NCI-H774 (cell line): ENCODE measurements at places on chromosomes 3 and 15.

DNA sequence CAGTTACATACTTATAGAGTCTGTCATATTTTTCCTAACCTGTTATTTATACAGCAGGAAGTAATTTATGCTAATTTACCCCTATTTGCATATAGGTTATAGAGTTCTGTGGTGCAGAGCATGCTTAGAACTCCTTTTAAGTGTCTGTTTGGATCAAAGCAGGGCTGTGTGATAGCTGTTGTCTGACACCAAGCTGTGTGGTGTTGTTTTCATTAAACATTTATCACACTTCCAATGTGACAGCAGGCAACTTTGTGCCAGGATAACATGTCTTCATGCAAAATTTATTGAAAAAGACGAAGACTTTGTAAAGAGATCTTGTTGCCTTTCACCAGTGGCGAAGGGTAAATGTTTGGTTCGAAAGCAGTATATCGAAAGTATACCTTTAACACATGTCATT is 100.2 kb downstream of the RSRC1 start:
- DNase-seq = no peak

GRCh38 chr15:69793781-69794451 is 303.8 kb downstream of the TLE3 start:
- no peak for DNase-seq

- DNase-seq = no peak
These were observed 60.8 kb downstream of the VGLL3 start for GRCh38 chr3:86930181-86930580.

- DNase-seq = no peak
These were observed 17.1 kb downstream of the SNX1 start for GRCh38 chr15:64112904-64113303.

DNA sequence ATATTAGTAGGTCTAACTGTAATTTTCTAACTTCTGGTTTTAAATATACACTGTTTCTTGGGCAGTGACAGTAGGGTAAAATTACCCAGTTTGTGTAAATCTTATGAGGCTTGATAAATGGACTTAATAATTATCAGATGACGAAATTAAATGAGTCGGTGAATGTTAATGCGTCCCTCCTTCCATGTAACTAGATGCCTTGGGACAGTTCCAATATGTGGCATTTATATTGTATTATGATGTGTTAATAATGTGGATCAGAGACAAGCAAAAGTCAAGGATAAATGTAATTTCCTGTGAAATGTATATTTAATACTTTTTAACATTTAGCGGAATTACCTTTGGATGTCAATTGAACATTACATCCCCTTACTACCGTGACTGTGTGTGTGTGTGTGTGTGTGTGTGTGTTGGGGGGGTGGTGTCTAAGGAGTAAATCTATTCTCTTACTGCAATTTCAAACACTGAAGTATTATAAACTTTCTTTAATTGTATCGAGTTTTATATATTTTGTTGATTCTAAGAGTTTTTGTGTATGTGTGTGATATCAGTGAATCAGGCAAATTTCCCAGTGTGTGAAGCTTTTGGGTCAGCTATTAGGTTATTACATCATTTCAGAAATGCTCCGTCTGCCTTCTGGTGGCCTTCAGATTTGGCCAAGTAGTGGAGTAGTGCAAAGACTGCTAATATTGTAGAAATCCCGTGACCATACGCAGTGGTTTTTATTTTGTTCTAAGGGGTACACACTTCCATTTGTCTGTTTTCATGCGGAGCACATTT is 50.1 kb downstream of the CNTN4 start:
- DNase-seq = no peak

GRCh38 chr3:38613426-38613825 is 36.1 kb downstream of the SCN5A start:
- DNase-seq = no peak

DNA sequence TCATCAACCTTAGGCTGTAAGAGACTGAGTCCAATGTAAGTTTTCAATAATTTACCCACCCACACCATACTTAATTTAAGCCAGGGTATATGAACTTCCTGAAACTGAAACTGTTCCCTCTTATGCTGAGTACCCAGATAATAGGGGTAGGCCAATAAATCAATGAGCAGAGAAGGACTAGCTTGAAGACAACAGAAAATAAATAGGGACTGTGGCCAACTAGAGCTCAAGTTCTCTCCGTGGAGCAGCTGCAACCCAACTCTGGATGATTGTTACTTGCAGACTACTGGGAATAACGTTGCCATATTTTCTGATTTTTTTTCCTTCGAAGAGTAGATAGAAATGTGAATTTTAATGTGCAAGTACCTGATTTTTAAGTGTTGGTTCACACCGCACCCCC is 128.0 kb downstream of the ATG7 start:
- DNase-seq = no peak

GRCh38 chr15:100249096-100249815 is 92.5 kb downstream of the ADAMTS17 start:
- DNase-seq = no peak

DNA sequence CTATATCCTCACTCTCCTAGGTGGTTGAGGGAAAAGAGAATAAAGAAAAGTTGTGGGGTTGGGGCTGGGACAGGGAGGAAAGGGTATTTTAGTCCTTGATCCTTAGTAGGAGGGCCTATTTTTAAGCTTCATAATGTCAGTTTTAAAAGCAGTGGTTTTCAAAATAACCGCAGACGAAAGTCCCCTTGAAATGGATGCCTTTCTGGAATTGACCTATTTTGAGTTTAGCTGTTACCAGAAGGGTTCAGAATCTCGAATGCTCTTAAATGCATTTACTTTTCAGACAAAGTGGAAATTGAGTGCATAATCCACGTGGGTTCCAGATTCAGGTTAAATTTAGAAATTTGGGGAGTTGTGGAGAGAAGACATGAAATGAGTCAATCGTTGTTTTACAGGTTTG is 16.6 kb downstream of the MAP2K1 start:
- no peak for DNase-seq

DNA sequence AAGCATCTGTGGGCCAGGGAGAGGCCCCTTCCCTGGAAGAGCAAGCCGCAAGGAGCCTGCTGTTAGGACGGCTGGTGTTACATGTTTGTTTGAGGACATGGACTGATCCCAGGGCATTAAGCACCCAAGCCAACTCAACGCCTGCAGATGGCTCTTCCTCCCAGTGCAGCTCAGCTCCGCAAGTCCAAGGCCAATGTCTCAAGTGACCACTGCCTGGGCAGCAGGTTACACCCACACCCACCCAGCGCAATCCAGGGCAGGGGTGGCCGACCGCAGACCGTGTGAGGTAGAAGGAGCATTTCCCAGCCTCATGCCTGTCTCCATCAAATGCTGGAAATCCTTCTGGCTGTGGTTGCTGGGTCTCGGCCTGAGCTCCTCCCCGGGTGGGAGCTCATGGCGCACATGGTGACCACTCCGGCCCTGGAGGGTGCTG is 14.5 kb downstream of the GP5 start:
- no peak for DNase-seq

GRCh38 chr3:129526121-129526900 is 2.1 kb upstream of the RHO start:
- no peak for DNase-seq

DNA sequence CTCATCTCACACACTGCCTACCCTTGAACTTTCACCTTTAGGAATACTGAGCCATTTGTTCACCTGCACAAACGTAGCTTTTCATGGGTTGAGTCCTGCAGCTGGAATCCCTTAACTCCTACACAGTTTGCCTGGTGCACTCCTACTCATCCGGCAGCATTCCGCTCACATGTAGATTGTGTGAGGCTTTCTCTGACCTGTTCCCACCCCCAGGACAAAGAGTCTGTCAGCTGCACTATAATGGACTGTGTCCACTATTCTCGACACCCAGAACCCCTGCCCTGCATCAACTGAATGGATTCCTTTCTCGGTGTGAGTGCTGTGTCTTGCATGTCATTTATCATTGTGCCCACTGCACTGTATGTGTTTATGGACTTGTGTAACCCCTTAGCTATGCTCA is 54.9 kb downstream of the EPHB3 start:
- DNase-seq = no peak

DNA sequence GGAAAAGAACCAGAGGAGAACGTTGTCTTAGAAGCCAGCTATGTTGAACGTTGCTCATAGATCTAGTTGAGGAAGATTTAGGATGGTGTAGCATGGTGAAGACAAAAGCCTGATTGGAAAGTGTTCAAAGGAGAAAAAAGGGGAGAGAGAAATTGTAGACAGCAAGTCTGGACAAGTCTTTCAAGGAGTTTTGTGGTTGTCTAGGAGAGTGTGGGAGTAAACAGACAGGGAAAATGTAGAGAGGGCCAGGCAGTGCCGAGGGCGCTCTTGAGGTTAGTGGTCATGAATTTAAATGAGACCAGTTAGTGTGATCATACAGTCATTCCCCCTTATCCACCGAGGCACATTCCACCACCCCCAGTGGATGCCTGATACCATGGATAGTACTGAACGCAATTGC is 167.5 kb upstream of the IL12A start:
- DNase-seq = no peak

DNA sequence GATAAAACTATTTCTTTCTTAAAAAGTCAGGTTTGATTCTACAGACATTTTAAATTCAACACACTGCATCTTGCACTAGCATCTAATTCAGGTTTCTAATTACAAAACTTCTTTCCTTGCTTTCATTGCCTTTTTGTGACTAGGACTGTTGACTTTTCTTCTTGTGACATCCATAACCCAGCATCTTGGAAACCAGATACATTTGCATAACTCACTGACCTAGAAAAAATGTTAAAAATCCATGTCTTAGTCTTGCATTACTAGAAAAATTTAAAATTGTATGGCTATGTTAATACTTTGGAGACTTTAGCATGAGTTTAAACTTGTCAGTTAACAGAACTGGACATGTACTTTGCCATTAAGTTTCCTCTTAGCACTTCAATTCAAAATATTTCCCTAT is 72.7 kb downstream of the DTWD1 start:
- no peak for DNase-seq

GRCh38 chr3:149134575-149134974 is 5.1 kb downstream of the HPS3 start:
- DNase-seq = no peak

- DNase-seq = no peak
These were observed 162.4 kb downstream of the NSUN3 start for GRCh38 chr3:94225148-94225865.

GRCh38 chr3:43950775-43951174 is 260.0 kb downstream of the ABHD5 start:
- no peak for DNase-seq

DNA sequence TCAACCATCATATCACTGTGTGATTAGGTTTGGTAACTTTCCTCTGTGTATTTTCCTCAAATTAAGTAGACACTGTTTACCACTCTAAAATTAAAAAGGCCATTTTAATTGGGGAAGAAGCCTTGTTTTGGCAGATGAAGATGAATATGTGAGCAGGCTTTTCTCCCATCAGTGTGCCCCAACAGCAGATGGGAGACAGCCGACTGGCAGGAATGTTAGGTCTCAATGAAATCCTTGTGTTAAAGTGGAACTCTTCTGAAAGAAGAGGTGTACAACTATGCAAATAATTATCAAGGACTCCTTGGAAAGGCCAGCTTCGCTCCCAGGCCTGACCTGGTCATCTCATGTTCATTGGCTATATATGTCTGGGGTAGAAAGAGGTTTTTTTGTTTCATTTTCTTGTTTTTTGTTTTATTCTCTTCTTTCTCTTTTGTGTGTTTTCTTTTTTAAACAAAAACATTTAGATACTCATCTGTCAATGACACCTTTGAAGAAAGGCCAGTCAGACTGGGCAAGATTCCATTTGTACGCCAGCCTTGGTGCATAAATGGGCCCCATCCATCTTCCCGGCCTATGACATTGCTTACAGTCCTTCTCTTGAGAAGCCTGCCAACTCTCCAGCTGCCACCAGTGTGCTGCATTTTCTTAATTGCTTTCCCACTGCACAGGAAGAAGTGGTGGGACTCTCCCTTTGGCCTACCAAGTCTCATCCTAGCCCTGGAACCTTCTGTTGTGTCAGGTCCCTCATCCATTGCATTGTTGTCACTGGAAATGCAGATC is 25.8 kb downstream of the LRTM1 start:
- DNase-seq = no peak

- no peak for DNase-seq
These were observed 122.6 kb downstream of the SATB1 start for GRCh38 chr3:18302517-18302916.

- DNase-seq = no peak
These were observed 6.2 kb upstream of the TMF1 start for GRCh38 chr3:69058180-69058946.

GRCh38 chr3:45048244-45048643 is 22.1 kb downstream of the CLEC3B start:
- DNase-seq = no peak

- DNase-seq = no peak
These were observed 31.3 kb upstream of the TBC1D21 start for GRCh38 chr15:73841756-73842725.

- no peak for DNase-seq
These were observed at the start of gene CILP for GRCh38 chr15:65210770-65211481. CILP (minus strand) TSS chr15:65211473; CDS start chr15:65209755, 1,718 bp downstream.

- no peak for DNase-seq
These were observed 26.7 kb downstream of the SNTN start for GRCh38 chr3:63679186-63679585.

GRCh38 chr3:11610044-11610671 is 33.6 kb downstream of the VGLL4 start:
- no peak for DNase-seq

DNA sequence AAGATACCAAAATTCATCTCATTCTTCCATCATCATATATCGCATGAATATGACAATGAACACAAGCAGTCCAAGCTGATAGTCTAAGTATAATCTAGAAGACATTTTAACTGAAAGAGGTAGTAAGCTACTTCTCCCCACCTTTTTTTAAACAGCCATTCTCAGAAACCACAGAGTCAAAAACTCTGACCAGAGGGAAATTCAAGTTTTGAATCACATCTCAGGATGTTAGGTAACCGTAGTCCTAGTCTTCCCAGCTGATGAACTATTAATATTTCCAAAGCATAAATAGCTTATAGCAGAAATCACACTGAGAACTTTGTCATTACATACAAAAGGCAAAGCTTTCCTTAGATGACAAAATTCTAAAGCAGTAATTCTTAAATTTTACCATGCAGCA is 25.8 kb downstream of the NPTN start:
- DNase-seq = no peak

DNA sequence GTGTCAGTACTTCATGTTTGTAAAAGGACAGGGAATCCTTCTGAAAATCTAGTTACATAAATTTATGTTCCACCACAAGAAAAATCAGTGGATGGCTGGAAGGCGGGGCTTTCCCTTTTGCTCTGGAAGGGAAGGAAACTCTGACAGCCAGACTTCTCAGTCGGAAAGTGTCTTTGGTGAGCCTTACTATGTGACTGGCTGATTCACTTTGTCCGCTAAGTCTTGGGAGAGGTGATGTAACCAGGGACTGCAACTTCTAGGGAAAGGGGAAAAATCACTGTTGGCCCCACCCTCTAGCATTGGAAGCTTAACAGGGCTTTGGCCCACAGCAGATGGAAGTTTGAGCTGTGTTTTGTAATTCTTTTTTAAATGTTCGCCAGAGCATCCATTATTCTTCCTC is 281.4 kb upstream of the CTDSPL start:
- DNase-seq = no peak

DNA sequence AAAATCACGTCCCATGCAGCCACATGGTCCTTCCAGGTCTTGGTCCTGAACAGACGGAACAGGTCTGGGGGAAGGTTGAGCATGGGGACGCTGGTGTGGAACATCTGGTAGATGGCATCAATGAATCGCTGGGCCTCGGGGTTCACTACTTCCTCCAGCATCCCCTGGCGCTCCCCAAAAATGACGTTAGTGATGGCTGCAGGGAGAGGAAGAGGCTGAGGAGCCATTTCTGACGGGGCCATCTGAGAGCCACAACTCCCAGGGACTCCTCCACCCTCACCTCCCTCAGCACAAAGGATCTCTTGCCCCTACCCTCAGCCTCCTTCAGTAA is 23.7 kb downstream of the CYP11A1 start:
- DNase-seq = no peak
